Activated T-helper 9 cell treated with anti-CD3 and anti-CD28 coated beads, Interleukin-2, amount 50 U/mL, for 16 hours (primary cell): ENCODE measurements at places on chromosomes 11 and 22.

- no peak for DNase-seq
These were observed 39.6 kb downstream of the ARHGAP42 start for GRCh38 chr11:100726680-100727079.

- DNase-seq = no peak
These were observed 309.1 kb downstream of the SWAP70 start for GRCh38 chr11:9972989-9973388.

GRCh38 chr11:24587635-24588034 is 90.8 kb downstream of the LUZP2 start:
- no peak for DNase-seq

DNA sequence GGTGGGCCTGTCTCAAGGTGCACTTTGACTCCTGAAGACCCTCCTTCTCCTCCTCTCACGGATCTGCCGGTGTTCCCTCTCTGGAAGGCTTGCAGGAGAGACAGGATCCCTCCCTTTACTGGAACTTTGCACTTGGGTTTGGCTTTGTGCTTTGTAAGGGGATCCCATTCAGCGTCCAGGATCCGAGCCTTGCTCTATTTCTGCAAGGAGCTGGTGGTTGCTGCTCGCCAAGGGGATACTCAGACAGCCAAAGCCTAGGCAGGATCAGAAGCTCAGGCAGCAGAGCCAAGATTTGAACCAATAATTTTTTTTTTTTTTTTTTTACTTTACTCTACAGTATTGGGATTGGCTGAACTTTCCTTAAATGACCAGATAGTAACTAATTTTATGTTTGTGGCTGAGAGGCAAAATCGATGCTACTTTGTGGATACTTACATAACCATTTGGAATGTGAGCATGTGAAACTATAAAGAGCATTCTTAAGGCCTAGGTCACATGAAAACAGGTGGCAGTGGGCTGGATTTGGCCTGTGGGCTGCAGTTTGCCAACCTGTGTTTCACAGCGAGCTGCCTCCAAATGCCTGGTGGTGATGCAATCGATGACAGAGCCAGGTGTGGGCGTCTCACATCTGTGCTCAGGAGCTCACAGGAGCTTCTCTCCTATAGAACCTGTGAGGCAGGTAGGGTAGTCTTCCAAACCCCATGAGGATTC is 25.2 kb downstream of the BCR start:
- DNase-seq = no peak

- no peak for DNase-seq
These were observed 982 bp upstream of the SHANK3 start for GRCh38 chr22:50671641-50672040.

GRCh38 chr11:106925245-106925644 is 93.0 kb downstream of the GUCY1A2 start:
- DNase-seq = no peak

GRCh38 chr22:31754813-31755212 is 994 bp downstream of the DEPDC5 start:
- no peak for DNase-seq

GRCh38 chr11:77069969-77070582 is 3.3 kb downstream of the CAPN5 start:
- no peak for DNase-seq

DNA sequence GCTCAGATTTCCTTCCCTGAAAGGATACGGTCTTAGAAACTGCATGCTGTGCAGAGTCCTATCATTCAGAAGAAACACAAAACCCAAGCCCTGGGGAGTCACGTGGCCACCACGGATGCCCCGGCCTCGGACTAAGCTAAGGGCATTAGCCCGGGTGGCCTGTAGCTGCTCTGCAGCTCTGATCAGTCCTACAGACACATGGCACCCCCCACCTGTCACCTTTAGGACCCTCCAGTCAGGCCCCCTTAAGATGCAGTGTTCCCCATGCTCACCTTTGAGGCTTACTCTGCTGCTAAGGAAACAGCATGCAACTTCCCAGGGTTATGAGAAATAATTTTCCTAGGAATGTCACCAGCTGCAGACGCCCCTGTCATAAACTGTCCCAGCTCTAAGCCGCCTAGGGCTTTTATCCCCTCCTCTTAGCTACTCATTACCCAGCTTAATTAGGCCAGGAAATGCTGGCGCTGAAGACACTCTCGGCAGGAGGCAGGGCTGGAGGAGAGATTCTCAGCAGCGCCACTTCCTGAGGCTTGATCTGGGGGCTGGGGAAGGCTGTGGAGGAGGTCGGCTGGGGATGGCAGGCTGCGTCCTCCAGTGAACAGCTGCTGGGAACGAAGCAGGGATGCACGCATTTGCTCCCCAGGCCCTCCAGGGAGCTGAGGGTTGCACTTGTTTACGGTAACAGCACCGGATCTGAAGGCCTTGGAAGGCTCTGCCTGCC is 47.2 kb upstream of the ADA2 start:
- DNase-seq = no peak

DNA sequence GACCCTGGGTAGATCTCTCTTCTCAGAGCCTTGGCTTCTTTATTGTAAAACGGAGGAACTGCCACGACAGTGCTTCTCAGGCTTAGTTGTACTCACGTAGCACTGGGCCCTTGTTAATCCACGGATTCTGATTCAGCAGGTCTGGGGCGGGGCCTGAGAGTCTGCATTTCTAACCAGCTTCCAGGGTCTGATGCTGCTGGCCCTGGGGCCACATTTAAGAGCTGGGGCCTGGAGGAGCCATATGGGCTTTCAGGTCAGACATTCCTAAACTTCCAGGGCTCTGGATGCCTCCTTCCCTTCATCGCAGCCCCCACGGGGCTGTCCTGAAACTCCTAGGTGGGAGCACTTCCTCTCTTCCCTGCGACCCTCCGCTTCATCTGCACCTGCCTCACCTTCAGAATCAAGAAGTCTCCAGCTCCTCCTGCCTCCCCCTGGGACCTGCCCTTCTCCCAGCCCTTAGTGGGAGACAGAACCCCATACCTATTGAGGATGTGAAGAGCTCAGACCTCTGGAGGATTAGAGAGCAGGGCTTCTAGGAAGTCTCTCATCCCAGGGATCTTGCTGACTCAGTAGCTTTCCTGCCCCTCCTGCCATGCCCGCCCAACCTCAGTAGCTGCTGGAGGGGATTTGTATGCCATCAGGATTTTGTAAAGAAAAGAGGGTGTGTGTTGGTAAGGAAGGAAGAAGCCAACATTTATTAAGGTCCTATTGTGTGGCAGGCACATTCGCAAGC is 92.5 kb downstream of the LRRC32 start:
- DNase-seq = no peak
